M059J (cell line): ENCODE measurements at places on chromosomes 1 and 21.

- no peak for DNase-seq
These were observed 65.3 kb upstream of the CNN3 start for GRCh38 chr1:94992161-94992560.

DNA sequence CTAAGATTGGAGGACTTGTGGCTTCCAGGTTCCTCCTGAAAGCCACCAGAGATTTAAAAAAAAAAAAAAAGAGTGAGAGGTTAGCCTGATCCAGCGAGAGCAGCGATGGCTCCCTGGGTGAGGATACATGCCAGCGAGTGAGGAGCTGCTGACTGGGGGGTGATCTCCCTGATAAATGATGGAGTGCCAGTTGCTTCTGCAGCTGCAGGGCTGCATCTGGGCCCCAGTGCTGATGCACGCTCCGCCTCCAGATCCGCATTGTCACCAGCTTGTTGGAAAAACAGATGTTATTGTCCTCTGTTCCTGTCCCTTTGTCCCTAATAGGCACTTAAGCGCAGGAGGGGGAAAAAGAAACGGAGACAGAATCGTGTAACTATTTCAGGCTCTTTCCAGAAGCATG, 28.6 kb downstream of the UBIAD1 start:
- no peak for DNase-seq

DNA sequence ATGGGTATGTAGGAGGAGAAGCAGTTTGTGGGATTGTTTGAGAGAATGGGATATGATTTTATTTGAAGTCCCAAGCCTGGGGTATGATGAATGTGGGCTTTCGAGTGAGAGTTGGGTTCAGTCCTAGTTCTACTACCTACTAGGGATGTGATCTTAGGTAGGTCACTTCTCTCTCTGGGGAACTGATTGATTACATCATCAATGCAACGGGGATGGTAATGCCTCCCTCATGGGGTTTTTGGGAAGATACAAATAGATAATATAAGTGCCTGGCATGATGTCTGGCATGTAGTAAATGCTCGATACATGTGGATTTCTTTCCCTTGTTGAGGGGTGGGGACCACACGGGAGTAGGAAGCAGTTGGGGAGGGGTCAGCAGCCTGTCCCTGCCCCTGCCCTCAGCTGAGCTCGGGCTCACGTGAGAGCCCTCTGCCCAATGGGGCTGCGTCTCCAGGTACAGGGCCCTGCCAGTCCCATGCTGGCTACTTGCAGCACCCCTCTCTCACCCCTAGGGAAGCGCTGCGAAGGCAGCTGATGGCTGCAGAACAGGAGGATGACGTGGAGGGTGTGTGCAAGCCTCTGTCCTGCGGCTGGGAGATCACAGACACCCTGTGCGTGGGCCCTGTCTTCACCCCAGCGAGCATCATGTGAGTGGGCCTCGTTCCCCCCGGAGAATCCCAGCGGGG, 38.7 kb downstream of the AZIN2 start:
- DNase-seq: no peak

DNA sequence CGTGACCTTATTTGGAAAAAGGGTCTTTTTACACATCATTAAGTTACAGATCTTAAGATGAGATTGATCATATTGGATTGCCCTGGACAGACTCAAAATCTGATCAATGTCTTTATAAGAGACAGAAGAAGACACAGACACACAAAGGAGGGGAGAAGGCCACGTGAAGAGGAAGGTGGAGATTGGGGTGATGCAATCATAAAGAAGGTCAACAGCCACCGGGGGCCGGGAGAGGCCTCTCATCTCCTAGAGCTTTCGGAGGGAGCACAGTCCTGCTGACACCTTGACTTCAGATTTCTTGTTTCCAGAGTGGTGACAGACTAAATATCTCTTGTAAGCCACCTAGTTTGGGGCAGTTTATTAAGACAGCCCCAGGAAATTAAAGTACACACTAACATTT, 204.6 kb upstream of the CSF3R start:
- no peak for DNase-seq

DNA sequence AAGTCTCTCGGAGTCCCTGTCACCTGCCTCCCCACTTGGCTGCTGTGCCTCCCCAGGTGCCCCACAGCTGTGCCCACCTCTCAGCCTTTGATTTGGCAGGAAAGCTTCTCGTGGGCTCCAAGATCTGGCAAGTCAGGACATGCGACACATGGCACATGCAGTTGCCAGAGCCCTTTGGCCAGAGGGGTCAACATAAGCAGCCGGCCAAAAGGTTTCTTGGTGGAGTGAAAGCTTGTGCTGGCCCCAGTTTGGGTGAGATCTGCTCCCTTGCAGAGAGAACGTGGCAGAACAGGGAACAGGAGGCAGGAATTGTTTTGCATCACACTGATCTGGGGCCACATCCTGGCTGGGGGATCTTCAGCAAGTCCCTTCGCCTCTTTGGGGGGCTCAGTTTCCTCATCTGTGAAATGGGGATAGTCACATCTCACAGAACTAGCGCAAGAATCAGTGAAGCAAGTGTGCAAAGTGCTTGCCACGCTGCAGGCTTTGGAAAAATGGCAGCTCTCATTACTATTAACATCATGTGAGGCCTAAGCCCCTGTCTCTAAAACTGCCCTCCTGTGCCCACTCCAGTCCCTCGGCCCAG, 232.6 kb downstream of the TRABD2B start:
- DNase-seq: no peak

DNA sequence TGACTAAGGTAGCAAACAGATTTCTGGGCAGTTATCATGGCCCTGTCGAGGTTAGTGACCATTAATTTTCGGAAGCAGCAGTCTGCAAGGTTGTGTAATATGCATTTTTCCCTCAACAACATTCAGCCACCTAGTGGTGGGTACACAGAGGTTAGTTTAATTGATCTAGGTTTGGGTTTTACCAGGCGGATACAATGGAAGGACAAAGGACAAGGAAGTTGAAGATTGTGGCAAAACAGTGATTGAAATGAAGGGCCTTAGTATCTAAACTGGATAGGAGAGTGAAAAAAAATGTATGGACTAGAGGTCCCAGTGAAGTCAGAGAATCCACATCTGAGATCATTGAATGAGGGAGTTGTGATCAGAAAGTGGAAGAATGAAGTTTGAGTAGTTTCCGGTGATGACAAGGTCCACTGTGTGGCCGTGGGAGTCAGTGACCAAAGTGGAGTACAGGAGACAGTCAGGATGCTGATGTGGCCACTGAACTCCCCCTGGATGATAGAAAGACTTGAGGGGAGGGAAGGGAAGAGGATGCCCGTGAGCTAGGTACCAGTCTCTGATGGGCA, 2.8 kb downstream of the ARMH1 start:
- DNase-seq: peak; percentile 58

DNA sequence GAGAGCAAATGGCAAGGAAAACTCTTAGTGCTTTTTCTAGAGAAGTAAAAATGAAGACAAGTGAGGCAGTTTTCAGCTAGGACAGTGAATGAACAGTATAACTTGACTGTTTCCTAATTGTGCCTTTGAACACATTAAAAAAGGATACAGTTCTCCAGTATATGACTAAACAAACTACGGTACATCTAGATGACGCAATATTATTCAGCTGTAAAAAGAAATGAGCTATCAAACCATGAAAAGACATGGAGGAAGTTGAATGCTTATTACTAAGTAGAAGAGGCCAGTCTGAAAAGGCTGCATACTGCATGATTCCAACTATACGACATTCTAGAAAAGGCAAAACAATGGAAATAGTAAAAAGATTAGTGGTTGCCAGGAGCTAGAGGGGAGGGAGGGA, 206.3 kb downstream of the SIPA1L2 start:
- no peak for DNase-seq

DNA sequence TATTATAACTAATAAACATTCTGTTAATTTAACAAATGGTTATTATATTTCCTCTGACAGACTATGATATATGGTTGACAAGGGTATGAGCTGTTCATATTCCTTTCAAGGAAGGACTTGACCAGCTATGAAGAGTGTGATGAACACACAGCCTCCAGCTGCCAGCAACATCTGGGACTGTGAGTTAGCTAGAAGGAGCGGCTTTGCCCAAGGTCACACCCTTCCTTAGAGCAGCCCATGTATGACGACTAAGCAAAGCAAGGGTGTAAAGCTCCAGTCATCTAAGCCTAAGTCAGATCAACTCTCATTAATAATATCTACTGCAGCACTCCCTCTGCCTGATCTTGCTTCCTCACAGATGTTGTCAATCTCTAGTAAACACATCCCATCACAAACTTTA, 355.4 kb downstream of the PLPP3 start:
- DNase-seq: no peak

- peak; percentile 100 for DNase-seq
These were observed 73.3 kb downstream of the HSF2BP start for GRCh38 chr21:43585924-43586413.

DNA sequence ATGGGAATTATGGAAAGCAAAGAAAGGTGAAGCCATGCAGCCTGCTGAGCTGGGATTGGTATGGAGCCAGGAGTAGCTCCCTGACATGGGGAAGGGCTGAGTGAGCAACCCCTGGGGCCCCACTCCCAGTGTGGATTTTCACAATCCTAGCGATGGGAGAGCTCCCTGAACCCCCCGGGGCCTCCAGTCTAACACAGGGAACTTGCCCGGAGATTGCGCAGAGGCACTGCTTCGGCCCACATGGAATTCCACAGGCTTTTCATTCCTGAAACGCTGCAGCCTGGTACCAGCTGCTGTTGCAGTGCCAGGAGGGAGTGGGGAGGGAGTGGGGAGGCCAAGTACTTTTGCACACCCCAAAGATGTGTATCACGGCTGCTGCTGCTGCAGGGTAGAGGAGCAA, 110.4 kb upstream of the C21orf91 start:
- no peak for DNase-seq

- DNase-seq: peak; percentile 34
These were observed 505 bp downstream of the ENTREP3 start for GRCh38 chr1:155254714-155255242.

GRCh38 chr21:44259082-44259705, 2.5 kb downstream of the DNMT3L start:
- DNase-seq: peak; percentile 37

DNA sequence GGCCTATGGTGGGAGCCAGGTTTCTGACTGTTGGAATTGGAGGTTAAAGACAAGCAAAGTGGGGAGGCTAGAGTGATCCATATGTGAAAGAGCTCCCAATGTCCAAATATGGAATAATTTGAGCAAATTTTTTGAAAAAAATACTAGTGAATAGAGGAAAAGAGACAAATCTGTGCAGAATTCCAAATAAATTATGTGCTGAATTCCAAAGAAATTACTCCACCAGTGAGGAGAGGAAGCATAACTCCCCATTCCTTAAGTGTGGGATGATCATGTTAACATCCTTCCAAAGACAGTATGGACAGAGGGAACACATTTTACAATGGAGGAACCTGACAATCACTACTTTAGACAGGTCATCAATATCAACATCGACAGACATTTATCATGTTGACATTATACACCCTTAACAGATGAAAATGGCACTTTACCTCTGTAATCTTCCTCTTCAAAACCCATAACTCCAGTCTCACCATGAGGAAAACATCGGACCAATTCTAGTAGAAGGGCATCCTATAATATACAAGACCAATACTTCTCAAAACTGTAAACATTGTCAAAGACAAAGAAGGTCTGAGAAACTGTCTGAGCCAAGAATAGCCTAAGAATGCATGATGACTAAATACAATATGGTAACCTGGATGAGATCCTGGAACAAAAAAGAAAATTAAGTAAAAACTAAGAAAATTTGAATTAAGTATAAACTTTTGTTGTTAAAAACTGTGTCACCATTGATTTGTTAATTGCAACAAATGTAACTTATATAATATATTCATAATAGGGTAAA, 71.5 kb upstream of the RGS4 start:
- DNase-seq: no peak

DNA sequence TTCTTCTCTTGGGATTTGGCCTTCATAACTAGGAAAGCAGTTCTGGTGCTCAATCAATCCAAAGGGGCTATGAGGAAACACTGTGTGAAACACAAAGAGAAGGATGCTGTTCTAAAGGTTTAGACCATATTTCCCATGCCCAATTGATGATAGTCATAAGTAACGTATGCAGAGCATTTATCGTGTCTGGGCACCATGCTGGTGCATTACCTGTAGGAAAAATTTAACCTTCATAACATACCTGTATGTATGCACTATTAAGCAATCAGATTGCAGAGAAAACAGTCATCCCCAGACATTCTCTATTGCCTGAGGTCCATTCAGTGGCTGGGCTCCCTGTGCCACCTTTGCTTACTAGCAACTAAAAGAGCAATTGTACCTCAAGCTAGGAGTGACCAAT, 381.4 kb downstream of the PLPP3 start:
- no peak for DNase-seq

DNA sequence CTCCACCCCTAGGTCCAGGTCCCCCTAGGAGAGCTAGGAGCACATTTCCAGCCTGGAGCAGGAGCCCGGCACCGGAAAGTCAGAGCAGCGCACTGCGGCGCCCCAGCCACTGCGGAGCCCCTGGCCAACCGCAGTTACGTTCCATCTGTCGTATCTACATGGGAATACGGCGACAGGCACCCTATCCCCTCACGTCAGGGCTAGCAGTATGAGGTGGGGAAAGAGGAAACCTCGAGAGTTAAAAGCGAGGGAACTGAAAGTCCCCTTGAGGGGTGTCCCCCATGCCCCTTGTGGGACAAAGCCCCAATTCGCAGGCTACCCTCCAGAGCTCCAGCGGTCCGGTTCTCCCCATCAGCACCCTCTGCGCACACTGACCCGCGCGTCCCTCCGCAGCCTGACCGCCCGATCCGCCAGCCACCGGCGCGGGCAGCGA, 995 bp downstream of the COLGALT2 start:
- DNase-seq: peak; percentile 50

DNA sequence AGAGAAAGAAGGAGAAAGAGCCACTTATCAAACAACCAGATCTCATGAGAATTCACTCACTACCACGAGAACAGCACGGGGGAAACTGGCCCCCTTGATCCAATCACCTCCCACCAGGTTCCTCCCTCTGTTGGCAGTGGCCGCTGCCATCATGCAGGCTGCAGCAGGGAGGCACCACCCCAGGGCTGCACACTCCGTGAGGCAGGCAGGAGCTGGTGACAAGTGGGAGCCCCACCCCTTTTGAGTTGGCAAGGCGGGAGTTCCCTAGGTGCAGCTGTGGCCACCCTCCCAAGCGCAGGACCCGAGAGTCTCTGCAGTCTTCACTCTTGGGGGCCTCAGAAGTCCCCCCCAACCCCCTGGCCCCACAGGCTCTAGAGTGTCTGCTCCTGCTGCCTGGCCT, 83.9 kb upstream of the GJB5 start:
- DNase-seq: no peak

- peak; percentile 37 for DNase-seq
These were observed 8.7 kb upstream of the HAX1 start for GRCh38 chr1:154263465-154264332.

- DNase-seq: no peak
These were observed 37.5 kb upstream of the FBXO28 start for GRCh38 chr1:224076407-224076806.

DNA sequence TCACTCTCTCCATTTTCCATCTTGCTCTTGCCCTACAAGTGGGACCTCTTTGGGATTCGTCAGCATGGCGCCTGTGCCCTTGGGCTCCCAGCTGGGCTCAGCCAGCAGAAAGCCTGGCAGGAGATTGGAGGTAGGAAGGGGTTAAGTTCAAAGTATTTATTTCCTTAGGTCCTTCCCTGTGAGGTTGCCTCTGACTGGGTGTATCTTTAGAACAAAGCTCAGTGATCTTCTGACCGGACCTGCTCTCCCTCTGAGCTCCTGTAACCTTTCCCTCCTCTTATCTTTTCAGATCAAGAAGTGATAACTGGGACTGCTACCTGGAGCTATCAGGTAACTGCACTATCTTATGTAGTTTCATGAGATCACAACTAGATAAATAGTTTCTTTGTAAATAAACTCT, 75.8 kb upstream of the ABCD3 start:
- no peak for DNase-seq
